ENCODE measurements at places on chromosomes 6 and 20. TPM values are rescaled to one million over a fixed set of nuclear protein-coding genes. Genes with fewer than 3 reads are reported as not detected.
A peak's percentile ranks its signal among the peaks of the same experiment; 100 is the strongest.

The OR2H1 gene
- not detected for total RNA-seq

DNA sequence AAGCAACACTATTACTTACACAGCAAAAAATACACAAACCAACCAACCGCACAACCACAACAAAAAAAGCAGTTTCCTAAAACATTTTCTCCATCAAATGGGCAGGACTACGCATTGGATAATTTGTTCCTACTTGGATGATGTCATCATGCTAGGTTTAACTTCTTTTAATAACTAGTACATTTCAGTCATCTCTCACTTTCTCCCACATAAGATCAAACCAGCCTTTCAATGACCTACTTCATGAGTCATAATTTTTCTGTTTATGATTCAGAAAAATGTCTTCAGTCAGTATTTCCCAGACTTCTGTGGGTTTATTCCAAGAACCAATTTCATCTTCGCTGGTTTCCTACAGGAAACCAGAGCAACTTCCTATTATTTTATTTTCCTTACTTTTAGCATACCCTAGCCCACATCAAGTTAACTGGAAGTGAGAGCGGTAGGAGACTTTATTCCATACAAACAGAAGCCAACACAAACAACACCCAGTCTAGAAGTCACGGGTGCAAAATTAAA lies 134.2 kb downstream of the GMDS start:
- H3K4me3 ChIP-seq, result no peak overlapping the region
- H3K4me1 ChIP-seq, result no peaks in the 10 kb centered on the region
- no peaks in the 10 kb centered on the region for H3K27me3 ChIP-seq
- DNase-seq, result no peak
- no peak overlapping the region for H3K27ac ChIP-seq
- H3K36me3 ChIP-seq, result no peaks in the 10 kb centered on the region

The APCDD1L gene
- 0.46 TPM for total RNA-seq

GRCh38 chr6:101086473-101086872 lies 205.3 kb upstream of the ASCC3 start:
- no peaks in the 10 kb centered on the region for H3K4me1 ChIP-seq
- no peak overlapping the region for H3K27ac ChIP-seq
- no peak overlapping the region for H3K4me3 ChIP-seq
- no peak for DNase-seq
- no peaks in the 10 kb centered on the region for H3K27me3 ChIP-seq

- H3K27ac ChIP-seq, result no peak overlapping the region
- DNase-seq, result no peak
- H3K4me1 ChIP-seq, result no peaks in the 10 kb centered on the region
- no peak overlapping the region for H3K4me3 ChIP-seq
- H3K27me3 ChIP-seq, result no peaks in the 10 kb centered on the region
- H3K36me3 ChIP-seq, result no peaks in the 10 kb centered on the region
Measured at GRCh38 chr20:24939036-24939435, 10.0 kb upstream of the CST7 start.

The MTHFD1L gene
- 3.1 TPM for total RNA-seq

The ZBP1 gene
- total RNA-seq, result 8.9 TPM

The C6orf141 gene
- total RNA-seq, result 37.8 TPM

The DDO gene
- total RNA-seq, result 0.41 TPM

DNA sequence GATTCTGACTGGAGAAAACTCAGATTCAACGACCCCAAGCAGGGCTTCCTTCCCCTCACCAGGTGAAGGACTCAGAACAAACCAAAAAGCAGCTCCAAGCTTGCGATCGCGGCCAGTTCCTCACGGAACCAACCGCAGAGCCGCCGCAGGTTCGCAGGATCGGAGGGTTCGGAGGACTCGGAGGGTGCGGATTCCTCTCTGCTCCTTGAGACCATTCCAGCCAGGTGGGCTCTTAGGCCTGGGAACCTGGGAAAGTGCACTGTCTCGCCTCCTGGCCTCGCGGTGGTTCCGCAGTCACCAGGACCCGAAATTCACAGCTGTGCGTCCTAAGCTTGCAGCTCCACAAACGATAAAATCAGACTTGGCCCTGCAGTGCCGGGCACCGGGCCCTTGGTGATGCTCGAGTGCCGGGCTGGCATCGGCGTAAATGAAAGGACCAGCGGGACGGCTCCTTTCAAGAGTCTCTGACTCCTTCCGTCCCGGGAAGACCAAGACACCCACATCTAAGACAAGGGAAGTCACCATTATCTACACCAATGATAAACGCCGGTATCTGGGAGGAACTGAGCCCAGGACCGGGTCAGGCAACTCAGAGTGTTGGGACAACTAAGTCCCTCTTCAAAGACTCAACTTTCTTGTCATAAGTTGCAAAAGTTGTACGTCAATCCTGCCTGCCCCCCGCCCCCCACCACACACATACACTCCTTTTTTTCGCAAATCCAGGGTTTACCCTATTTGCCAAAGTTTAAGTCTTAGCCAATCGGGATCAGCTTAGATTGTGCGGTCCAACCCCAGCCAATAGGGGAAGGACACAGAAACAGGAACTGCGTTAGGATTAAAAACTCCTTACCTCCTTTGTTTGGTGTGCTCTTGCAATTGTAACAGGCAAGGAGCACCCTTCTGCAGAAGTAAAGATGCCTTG lies 69.8 kb upstream of the PRSS16 start:
- H3K4me3 ChIP-seq, result peak overlapping the region; percentile 85
- peak; percentile 71 for DNase-seq
- no peaks in the 10 kb centered on the region for H3K36me3 ChIP-seq
- peak overlapping the region; percentile 79 for H3K27ac ChIP-seq
- no peaks in the 10 kb centered on the region for H3K4me1 ChIP-seq

GRCh38 chr6:111657146-111657545 lies 51.5 kb upstream of the TRAF3IP2 start:
- H3K4me3 ChIP-seq, result no peak overlapping the region
- H3K36me3 ChIP-seq, result no peaks in the 10 kb centered on the region
- DNase-seq, result no peak
- no peaks in the 10 kb centered on the region for H3K27me3 ChIP-seq

GRCh38 chr6:153677522-153677921 lies 361.5 kb upstream of the OPRM1 start:
- DNase-seq, result no peak
- H3K27me3 ChIP-seq, result no peaks in the 10 kb centered on the region
- no peak overlapping the region for H3K27ac ChIP-seq

GRCh38 chr20:32216179-32217142 lies 8.8 kb downstream of the POFUT1 start:
- no peak overlapping the region for H3K27ac ChIP-seq
- H3K27me3 ChIP-seq, result no peaks in the 10 kb centered on the region
- H3K4me3 ChIP-seq, result no peak overlapping the region

DNA sequence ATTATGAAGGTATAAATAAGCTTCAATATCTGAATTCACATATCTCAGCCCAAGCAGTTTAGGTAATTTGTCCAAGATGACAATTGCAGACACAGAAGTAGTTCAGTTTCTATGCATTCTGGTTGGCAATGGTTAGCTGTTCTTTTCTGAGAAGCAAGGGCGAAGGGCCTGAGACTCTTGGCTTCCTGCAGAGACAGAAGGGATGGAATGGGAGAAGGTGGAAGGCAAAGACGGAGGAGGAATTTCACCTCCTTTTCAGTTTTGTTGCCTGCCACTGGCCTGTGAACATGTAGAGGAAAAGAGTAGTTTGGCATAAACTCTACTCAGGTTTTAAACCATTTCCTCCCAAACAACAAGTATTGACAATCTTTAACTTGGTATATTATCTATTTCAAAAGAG lies 180.7 kb upstream of the HS3ST5 start:
- H3K4me3 ChIP-seq, result no peak overlapping the region
- no peaks in the 10 kb centered on the region for H3K36me3 ChIP-seq
- H3K27ac ChIP-seq, result no peak overlapping the region
- no peak for DNase-seq
- H3K4me1 ChIP-seq, result no peaks in the 10 kb centered on the region
- H3K27me3 ChIP-seq, result no peaks in the 10 kb centered on the region

- H3K4me3 ChIP-seq, result no peak overlapping the region
- no peaks in the 10 kb centered on the region for H3K4me1 ChIP-seq
- H3K36me3 ChIP-seq, result no peaks in the 10 kb centered on the region
- no peak for DNase-seq
Measured at GRCh38 chr6:14176429-14176828, 58.9 kb downstream of the CD83 start.

The PLCB4 gene
- 11.6 TPM for total RNA-seq

- no peak overlapping the region for H3K4me3 ChIP-seq
- H3K27ac ChIP-seq, result no peak overlapping the region
- no peak for DNase-seq
- H3K4me1 ChIP-seq, result no peaks in the 10 kb centered on the region
- no peaks in the 10 kb centered on the region for H3K36me3 ChIP-seq
Measured at GRCh38 chr6:120557554-120557953, 776.7 kb downstream of the TBC1D32 start.

DNA sequence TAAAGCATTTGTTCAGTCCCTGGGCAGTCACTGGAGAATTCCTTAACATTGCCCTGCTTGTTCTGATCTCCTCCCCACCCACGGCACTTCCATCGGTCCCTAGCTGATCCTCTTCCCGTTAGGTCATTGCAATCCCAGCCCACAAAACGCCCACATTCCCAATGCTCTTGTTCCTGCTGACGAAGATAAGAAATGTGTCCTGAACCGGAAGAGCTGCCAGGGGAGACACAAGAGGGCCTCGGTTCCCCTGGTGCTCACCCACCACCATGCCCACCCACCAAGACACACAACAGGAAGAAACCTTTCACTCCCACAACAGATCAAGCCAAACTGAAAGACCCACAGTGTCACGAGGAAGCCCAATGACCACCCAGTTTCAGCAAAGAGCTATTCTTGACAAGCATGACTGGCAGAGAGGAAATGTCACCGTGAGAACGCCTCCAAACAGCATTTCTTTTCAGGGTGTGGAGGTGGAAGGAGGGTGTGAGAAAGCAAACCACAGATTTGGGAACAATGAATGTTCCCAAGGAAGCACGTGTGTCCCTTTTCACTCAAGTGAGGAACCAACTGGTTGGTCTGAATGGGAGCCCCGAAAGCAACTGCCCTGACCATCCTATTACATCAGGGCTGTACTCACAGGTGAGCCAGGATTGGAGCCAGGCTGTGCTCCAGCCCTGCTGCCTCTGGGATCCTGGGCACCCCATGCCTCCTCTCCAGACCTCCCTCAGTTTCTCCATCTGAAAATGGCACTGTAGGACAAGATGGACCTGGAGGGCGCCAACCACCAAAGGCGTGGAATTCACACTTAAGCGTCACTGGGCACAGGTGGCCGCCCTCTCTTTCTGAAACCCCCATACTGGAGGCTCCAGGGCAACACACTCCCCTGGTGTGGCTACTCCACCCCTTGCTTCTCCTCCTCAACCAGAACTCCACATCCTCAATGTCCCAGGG lies 97.5 kb downstream of the ZMYND8 start:
- no peak overlapping the region for H3K4me3 ChIP-seq
- no peak overlapping the region for H3K27ac ChIP-seq
- no peak for DNase-seq
- H3K36me3 ChIP-seq, result no peaks in the 10 kb centered on the region
- no peaks in the 10 kb centered on the region for H3K27me3 ChIP-seq

The AGPAT1 gene
- 113 TPM for total RNA-seq

The CNR1 gene
- 6.1 TPM for total RNA-seq

The DAAM2 gene
- total RNA-seq, result 4.7 TPM

DNA sequence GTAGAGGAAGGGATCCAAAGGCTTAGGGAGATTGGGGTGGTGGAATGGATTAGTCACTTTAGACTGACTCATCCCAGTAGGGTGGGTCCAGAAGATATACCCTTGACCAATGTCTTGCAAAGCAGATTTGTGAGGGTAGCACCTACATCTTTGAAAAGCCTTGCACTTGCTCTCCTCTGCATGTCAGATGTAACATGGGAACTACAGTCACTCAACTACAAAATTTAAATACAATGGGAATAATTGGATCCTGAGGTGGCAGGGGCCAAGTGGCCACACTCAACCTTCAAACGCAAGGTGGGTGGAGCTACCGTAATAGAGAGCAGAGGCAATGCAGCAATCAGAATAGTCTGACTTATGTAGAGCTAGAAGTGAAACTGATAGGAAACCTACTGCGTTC lies 71.2 kb downstream of the ME1 start:
- H3K36me3 ChIP-seq, result no peaks in the 10 kb centered on the region
- H3K4me1 ChIP-seq, result no peaks in the 10 kb centered on the region
- no peak for DNase-seq
- H3K4me3 ChIP-seq, result no peak overlapping the region
- H3K27ac ChIP-seq, result no peak overlapping the region

DNA sequence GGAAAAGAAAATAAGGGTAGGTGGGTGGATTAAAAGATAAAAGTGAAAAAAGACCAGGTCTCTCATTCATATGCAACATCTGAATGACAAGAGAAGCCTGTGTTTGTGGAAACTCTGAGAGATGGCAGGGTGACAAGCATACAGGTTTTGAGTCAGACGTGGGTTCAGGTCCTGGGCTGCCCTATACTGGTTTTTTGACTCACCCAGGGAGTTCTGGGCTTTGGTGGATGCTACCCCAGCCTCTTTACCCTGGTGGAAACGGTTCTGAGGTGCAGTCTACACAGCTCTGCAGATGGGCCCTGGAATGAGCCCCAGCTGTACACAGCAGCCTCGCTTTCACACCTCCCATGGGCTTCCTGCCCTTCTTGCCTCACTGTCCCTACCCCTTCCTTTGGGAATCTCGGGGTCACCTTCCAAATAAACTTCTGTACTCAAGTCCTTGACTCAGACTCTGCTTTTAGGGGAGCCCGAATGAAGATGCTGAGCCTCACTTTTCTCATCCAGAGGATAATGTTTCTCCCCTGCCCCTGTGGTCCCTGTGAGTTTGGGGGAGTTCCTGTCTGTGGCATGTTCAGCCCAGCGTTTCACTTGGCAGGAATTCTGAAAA lies 77.7 kb upstream of the CLDN20 start:
- H3K27ac ChIP-seq, result peak overlapping the region; percentile 2
- H3K4me3 ChIP-seq, result no peak overlapping the region
- H3K27me3 ChIP-seq, result no peaks in the 10 kb centered on the region

GRCh38 chr6:46772016-46772415 lies 21.2 kb upstream of the MEP1A start:
- no peak overlapping the region for H3K4me3 ChIP-seq
- no peaks in the 10 kb centered on the region for H3K36me3 ChIP-seq

DNA sequence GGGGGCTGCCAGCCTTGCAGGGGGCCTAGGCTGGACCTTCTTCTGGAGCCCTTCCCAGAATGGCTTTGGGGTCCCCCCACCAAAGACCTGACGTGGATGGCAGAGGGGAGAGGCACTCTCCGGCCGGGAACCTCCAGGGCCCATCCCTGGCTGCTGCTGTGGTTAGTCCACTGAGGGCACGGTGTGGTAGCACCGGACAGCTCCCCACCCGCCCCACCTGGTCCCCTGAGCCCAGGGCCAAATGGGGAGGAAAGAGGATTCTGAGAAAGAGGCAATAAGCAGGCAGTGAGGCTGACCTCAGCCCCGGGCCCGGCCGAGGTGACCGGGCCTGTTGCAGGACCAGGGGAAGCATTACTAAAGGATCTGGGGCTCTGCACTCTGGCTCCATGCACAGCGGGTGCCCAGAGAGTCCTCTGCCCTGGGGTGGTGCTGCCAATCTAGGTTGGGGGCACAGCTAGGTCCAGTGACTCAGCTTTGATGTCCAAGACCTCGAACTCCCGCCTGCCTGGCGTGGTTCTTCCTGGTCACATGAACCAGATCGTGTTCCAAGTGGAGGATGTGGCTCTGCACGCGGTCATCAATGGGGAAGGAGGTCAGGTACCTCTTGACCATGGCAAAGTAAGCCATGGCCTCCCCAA lies 2.2 kb downstream of the CENPB start:
- no peak for DNase-seq
- peaks cover 22% of the 10 kb centered on the region for H3K4me1 ChIP-seq
- no peaks in the 10 kb centered on the region for H3K36me3 ChIP-seq
- H3K27me3 ChIP-seq, result no peaks in the 10 kb centered on the region
- no peak overlapping the region for H3K27ac ChIP-seq

- H3K27me3 ChIP-seq, result no peaks in the 10 kb centered on the region
- peaks cover 3% of the 10 kb centered on the region for H3K4me1 ChIP-seq
Measured at GRCh38 chr6:21559238-21559637, 34.3 kb upstream of the SOX4 start.

- no peak overlapping the region for H3K4me3 ChIP-seq
- DNase-seq, result no peak
- H3K4me1 ChIP-seq, result no peaks in the 10 kb centered on the region
- H3K36me3 ChIP-seq, result no peaks in the 10 kb centered on the region
- no peak overlapping the region for H3K27ac ChIP-seq
Measured at GRCh38 chr20:18041462-18041861, 16.3 kb downstream of the OVOL2 start.

Data from prostate gland (tissue), 2 donors.